AG09319 (cell line): ENCODE measurements at places on chromosomes 13 and 19.

DNA sequence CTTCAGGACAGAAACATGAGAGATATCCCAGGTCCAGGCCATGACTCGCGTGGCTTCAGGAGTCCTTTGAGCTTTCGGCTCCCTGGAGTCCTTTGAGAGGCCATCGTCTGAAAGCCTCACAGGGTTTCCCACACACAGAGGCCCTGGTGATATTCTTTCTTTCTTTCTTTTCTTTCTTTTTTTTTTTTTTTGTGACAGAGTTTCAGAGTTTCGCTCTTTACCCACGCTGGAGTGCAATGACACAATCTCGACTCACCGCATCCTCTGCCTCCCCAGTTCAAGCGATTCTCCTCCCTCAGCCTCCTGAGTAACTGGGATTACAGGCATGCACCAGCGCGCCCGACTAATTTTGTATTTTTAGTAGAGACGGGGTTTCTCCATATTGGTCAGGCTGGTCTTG lies 5.5 kb downstream of the SIN3B start:
- no peak for DNase-seq

DNA sequence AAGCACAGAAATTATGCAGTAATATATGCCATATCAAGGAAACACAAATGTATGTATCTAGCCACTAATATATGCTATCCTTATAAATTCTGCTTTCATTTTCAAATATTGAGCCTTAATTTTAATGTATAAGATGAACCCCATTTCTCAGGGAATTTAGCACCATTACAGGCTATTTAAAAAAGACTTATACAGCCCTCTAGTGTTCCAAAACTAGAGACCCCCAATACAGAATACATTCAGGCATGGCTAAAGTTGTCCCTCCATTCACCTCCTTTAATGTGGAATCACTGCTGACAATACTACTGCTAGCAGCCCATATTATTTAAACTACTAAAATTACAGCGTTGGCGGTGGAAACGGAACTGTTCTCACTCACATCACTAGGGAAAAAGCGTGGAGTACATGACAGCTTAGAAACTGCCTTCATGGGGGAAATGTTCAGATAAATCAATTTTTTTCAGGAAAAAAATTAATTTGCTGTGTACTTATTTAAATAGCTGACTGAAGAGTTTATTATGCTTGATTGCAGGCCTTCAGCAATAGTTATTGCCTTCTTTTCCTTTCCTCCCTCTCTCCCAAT lies 541.0 kb downstream of the PCDH9 start:
- no peak for DNase-seq

DNA sequence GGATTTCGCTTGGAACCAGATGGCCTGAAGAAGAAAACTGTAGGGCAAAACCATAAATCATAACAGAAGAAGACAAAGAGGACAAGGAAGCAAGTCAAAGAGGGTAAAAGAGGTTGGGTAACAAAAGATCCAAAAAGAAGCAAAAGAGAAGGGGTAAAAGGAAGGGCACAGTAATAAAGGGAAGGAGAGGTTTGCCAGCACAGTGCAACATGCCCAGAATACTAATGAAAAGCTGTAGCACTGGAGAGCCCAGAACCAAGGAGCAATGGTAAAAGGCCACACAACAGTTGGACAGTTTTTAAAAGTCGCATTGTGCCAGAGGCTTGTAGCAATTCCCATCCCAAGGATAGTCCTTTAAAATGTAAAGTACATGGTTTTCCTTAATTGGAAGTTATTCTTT lies 506.6 kb downstream of the PCDH9 start:
- DNase-seq: no peak

- no peak for DNase-seq
These were observed 2.5 kb downstream of the RPS28 start for GRCh38 chr19:8323781-8324185.

DNA sequence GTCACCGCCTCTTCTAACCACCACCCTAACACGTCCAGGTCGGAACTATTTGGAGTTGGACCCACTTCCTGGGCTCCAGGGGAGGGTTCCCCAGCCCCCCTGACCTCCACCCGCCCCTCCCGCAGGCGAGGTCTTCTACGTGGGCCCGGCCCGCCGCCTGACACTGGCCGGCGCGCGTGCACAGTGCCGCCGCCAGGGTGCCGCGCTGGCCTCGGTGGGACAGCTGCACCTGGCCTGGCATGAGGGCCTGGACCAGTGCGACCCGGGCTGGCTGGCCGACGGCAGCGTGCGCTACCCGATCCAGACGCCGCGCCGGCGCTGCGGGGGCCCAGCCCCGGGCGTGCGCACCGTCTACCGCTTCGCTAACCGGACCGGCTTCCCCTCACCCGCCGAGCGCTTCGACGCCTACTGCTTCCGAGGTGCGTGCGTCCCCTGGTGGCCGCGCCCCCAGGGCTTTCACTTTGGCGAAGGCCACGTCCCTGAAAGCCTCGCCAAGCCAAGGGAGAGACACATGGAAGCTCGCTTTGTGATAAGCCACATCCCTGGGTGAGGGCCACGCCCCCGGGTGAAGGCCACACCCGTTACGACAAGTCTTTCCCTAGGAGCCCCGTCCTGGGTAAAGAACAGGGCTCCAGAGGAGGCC lies 13.2 kb downstream of the NCAN start:
- peak; percentile 8 for DNase-seq

DNA sequence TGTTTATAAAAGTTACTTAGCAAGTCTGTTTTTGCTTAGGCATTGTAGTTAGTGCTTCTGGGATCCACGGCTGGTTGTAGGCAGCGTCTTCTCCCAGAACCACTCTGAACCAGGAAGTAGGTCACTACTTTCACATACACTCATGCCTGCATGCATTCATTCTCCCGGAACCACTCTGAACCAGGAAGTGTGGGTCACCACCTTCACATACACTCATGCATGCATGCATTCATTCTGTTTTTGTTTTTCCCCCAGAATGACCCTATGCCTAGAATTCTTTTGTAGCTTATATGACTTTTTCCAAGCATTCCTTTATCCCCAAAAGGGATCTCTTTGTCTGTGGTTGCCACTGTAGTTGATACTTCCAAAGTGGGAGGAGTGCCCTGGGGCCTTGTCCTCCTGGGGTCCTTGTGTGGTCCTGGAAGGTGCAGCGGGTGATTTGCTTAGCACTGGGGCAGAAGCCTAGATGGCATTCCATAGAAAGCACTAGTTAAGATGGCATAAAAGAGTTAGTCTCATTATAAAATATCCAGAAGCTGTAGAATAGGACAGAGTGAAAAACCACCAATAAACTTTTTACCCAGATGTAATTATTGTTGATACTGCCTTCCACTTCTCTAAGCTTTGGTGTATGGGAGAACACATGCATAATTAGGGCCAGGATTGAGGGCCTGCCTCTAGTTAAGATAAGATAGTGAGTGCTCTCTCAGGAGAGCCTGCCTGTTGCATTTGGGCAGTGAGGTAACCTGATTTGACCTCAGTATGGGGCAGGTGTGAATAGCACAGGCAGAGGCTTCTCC lies 68.6 kb upstream of the TEX29 start:
- no peak for DNase-seq

- no peak for DNase-seq
These were observed 14.4 kb downstream of the EVI5L start for GRCh38 chr19:7844405-7844804.

DNA sequence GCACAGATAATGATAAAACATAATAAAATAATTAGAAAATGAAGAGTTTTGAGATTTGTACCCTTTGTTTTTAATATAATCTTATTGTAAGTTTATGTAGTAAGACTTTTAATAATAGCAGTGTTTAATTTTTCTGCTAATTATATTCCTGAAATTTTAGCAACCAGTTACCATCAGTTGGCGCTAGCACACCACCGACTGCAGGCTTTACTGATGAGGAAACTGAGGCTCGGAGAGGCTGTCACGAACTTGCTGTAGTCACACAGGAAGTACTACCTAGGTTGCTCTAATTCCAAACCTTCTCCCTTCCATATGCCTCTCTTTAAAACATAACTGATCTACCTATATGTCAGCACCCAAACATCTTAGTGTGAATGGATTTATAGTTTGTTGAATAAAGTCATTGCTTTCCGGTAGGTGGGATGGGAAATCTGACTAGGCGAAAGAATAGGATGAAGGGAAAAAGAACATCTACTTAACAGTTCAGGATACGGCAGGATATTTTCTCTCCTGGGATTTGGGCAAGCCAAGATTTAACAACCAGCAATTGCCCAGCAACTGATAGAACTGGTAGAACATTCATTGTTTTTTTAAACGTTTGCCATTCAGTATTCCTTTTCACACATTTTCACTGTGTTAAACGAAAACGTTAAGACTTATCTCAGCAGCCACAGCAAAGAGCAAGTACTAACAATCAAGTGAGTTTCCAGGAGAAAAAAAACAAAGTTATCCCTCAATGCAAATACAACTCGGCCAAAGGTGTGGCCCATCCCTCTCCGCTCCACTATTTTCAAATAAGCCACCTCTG lies 822 bp upstream of the RFXAP start:
- no peak for DNase-seq

DNA sequence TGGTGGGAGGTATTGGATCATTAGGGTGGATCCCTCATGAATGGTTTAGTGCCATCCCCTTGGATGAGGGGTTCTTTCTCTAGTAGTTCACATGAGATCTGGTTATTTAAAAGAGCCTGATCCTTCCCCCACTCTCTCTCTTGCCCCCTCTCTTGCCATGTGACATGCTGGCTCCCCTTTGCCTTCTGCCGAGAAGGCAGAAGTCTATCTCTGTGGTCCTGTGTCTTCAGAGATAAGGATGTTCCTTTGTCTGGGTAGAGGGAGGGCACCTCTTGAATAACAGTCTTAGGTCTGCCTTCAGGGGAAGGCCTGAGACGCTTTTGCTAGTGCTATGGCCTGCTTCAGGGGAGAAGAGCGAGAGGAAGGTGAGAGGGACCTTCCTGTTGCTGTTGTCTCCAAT lies 2.0 kb upstream of the ZDHHC20 start:
- DNase-seq: no peak

GRCh38 chr19:18785179-18786124 lies 5.7 kb downstream of the COMP start:
- DNase-seq: no peak

GRCh38 chr13:103188713-103189326 lies 122.6 kb upstream of the SLC10A2 start:
- DNase-seq: no peak

GRCh38 chr13:19067767-19068166 lies 113.9 kb downstream of the TUBA3C start:
- DNase-seq: no peak

DNA sequence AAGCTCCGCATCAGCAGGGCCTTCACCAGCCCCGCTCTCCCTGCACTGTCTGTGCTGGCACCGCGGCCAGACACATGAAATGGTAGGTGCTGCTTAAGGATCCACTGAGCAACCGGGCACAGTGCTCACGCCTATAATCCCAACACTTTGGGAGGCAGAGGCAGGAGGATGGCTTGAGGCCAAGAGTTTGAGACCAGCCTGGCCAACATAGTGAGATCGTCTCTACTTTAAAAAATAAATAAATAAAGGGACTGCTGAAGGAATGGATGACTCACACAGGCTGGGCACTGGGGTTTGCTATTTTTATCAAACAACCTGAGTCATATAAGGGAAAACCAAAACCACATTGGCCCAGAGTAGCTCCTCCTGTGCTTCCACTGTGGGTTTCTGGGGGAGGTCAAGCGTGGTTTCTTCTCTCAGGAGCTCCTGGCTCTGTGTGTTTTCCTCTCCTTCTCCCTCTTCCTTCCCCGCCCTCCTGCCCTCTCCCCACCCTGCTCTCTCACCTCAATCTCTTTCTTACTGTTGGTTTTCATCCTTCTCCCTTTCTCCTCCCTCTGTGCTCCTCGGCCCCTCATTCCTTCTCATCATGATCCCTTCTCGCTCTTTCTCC lies 21.3 kb downstream of the VRK3 start:
- peak; percentile 86 for DNase-seq

- DNase-seq: no peak
These were observed 38.4 kb downstream of the SMIM24 start for GRCh38 chr19:3441986-3442329.

DNA sequence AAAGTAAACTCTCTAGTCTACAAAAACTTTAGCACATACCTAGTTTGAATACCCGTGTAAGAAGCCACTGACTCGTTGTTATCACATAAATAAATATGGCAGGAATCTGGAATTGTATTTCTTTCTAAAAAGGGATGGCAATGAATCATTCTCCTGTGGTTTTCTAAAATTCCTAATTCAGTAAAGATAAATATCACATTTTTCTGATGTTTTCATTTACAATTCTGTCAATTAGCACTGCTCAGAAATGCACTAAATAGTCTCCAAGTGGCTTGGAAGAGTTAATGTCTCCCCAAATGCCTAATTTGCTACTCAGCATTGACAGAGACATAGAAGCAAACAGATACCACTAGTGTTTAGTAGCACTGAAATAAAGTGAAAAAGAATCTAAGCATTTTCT lies 547.7 kb upstream of the SLITRK1 start:
- no peak for DNase-seq

DNA sequence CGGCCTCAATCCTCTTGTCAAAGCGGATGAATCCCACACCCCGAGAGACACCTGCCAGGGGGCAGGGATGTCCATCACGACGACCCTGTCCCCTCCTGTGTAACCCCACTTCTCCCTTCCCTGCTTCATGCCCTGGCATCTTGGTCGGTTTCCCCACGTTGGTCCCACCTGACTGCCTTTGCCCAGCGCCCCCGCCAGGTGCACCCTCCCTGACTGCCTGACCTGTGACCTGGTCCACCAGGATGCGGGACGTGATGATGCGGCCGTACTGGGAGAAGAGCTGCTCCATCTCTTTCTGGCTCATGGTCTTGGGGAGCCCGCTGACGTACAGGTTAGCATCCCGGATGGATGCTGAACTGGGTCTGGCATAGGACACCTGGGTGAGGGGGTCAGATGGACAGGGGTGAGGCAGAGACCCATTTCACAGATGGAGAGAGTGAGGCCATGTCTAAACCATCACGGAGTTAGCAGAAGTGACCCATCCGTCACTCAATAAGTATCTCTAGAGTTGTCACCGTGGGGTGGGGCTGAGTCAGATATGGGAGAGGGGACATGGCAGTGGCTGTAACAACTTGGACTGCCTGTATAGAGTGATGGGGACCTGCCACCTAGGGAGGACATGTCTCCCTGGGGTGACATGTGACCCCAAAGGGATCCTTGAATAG lies 22.5 kb downstream of the ELAVL3 start:
- DNase-seq: no peak

DNA sequence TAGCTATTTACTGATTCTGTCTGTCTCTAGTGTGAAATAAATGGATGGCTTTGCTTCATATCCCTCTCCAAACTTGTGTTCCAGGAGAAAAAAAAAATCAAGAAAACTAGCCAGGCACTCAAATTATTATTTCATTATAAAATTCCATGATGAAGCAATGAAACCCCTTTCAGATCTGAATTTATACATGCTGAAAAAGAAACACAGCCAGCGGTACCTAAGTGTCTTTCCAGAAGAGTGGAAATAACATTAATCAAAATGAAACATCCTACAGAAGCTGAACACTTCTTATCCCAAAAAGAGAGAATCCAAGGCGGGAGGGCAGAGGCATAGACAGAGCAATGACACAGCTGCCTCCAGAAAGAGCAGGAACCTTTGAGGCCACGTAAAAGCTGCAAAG lies 15.9 kb downstream of the ENOX1 start:
- DNase-seq: no peak

- DNase-seq: no peak
These were observed 2.4 kb downstream of the DHX34 start for GRCh38 chr19:47351548-47351947.

GRCh38 chr13:107477772-107478379 lies 737.5 kb downstream of the LIG4 start:
- DNase-seq: no peak

GRCh38 chr19:11154683-11155047 lies 917 bp downstream of the SPC24 start:
- no peak for DNase-seq
